ENCODE measurements at places on chromosomes 5 and 9.

GRCh38 chr9:35566417-35566816 is 38.6 kb upstream of the TESK1 start:
- no peak for DNase-seq

DNA sequence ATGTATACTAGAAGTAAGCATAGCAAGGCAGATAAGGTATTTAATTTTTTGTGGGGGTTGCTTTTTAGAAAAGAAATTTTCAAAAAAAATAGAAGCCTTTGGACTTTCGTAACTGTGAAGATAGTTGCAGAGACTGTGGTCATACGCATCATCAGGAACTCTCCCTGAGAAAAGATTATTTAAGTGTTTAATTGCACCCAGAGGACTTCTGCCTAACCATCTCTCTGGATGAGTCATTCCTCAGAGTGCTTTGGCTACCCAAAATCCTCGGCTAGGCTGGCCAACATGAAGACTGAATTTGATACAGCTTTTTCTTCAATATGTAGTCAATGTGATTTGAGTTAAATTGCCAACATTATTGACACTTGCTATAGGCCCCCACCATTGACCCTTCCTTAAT is 296.4 kb downstream of the TLR4 start:
- DNase-seq, result no peak

DNA sequence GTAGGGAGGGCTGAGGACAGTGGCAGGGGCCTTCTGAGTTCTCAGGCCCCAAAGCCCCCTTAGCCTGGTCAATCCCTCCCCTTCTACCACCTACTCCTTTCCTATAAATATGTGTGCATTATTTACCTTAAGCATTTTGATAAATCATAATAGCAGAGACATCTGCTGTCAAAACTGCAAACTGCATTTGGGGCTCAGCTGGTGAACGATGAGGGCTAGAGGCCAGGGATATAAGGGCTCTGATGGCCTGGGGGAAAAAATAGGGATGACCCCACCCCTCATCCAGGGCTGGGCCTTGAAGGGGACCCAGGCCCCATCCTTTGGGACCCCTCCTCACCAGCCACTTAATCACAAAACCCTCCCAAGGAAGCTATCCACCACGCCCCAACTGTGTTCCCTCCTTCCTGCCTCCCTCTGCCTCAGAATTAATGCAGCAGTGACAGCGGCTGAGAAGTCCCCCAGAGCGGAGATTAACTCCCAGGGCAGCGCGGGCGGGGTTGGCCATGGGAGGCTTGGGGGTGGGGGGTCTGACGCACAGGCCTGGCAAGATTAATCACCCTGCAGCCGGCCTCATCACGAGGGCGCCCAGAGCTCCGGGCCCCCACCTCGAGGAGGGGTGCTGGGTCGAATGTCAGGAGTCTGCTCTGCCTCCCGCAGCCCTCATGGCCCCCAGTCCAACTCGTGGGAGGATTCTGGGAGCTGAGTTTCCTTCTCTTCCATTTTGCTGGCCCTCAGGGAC is 42.1 kb downstream of the CXXC5 start:
- DNase-seq, result no peak

- no peak for DNase-seq
Observed at GRCh38 chr9:25602400-25603044, 75.7 kb downstream of the TUSC1 start.

DNA sequence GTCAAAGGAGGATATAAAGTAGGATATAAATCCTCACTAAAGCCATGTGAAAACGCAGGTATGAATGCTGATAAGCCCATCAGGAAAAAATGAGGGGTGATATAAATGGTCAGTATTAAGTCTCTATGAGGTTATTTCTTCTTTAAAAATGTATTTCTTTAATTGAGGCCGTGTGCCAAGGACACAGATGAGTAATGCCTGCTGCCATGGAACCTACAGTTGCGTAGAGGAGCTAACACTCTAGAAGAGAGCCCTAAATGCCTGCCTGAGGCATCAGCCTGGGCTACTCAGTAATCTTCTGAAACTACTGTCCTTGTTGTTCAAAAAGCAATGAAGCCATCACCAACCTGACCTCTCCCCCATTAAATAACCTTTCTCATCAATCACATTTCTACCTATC is 84.9 kb downstream of the KLHL3 start:
- no peak for DNase-seq

GRCh38 chr9:69486498-69486897 is 161.5 kb downstream of the ENTREP1 start:
- no peak for DNase-seq

- no peak for DNase-seq
Observed at GRCh38 chr5:159313197-159313596, 17.1 kb downstream of the IL12B start.

DNA sequence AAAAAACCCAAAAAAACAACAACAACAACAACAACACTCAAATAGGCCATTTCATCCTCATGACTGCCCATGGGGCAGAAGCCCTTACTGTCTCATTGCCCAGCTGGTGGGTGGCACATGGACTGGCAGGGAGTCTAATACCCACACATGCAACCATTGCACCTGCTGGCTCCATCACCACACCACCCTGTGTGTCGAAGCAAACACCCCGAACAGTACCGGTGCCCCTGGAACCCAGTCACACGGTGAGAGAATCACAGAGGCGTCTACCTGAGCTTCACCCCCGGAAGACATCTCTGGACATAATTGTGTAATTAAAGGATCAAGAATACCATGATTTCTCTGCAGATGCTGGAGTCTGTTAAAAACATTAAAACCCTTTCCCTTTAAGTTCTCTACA is 6.5 kb downstream of the PAEP start:
- no peak for DNase-seq

DNA sequence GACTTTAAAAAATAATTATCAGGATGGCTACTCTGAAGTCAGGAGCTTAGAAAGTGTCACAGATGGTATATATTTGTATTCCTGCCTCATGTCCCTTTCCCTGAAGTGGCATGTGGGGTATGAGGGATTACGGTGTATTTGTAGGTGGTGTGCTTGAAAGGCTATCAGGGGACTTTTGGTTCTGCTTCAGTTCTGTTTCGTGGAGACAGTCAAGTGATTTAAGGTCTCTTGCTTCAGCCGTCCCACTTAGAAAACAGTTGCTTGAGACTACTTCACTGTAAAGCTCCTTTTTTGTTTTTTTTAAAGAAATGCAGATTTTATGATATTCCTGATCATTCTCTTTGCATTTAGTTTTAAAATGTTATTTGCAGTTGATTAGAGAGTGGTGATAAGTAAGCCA is 18.3 kb downstream of the PARP8 start:
- no peak for DNase-seq

DNA sequence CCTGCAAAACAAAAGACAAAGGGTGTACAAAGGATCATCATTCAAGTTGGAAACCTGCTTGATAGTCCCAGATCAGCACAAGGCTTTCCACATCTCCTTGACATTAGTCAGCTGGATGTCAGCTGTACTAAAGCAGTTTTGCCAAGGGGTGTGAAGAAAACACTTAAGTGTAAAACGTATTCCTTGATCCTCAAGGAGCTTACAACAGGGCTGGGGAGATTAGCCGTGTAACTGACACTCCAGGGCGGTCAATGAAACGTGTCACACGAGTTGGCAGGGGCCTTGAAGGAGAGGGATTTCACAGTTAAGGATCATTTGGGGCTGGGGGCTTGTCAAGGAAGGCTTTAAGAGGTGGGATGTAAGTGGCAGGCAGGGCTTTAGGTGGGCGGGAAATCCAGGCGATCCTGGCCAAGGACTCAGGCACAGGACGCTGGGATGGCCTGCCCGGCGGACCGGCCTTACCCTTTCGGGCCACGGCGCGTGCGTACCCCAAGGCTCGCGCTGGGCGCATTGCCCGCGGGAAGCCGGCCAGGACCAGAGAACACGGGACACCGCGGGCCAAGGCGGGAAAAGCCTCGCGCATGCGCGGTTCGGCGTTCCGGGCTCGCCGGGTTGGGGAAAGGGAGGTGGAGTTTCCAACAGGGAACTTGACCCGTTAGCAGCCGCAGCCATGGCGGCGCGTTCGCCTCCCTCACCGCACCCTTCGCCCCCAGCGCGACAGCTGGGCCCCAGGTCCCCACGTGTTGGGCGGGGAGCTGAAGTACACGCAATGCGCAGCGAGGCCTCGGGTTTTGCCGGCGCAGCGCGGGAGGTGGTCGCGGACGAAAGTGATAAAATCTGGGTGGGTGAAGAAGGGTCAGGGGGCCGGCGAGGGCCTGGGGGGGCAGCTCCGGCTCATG is at the start of gene CNTLN:
Gene CNTLN, plus strand, starts transcription at position 645 of the 899 bp plus-strand sequence. Its CDS starts 26 bp downstream, at position 671.
- peak; percentile 65 for DNase-seq

- no peak for DNase-seq
Observed at GRCh38 chr9:96599298-96599697, 20.3 kb downstream of the CDC14B start.

DNA sequence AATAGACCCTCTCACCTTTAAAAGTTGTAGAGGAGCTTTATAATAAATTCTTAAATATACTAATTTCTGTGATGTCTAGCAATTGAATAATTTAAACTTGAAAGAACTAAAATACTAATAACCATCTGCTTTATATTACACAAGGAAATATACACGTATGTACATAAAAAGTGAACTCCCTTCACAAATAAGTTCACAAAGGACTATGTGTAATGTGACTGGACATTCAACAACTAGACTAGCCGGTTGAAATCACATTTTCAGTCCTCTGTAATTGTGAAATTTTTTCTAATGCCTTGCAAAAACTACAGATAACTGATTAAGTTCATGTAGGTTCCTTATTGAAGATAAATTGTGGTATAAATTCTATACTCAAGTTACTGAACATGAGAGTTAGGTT is 11.6 kb downstream of the NSA2 start:
- DNase-seq, result no peak

GRCh38 chr9:118536153-118536552 is 832.0 kb downstream of the TLR4 start:
- no peak for DNase-seq

- DNase-seq, result no peak
Observed at GRCh38 chr5:160537940-160538339, 116.3 kb downstream of the PTTG1 start.

DNA sequence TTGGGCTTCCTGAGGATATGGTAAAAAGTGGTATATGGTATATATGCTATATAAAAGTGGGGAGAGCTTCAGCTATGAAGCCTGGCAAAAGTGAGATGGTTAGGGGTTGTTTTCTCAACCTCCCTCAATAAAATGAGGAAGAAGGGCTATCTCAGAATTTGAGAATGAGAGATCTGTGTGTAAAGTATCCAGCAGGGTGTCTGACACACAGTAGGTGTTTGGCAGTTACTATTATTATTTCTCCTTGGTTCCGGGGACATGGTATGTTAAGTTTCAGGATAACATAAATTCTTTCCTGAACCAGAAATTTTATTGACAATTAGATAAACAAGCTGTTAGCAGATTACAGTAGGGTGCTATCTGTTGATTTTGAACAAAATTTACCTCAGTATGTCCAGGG is 94.1 kb downstream of the DENND1A start:
- DNase-seq, result no peak

- peak; percentile 33 for DNase-seq
Observed at GRCh38 chr9:96486386-96487028, 36.5 kb downstream of the HABP4 start.

DNA sequence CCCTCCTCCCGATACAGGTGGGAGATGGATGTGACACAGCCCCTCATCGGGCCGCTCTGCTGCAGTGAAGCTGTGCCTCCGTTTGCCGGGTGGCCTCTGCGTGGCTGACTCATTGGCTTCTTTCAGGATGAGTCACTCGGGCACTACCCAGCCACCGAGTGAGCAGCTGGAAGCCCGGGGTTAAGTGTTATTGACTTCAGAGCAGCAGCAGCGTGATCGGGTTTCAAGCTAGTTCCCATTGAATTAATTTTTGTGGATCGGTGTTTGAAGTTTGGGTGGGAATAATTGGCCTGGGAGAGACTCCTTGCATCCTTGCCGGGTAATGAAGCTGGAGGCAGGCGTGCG is 266.4 kb upstream of the IRX4 start:
- DNase-seq, result peak; percentile 33

DNA sequence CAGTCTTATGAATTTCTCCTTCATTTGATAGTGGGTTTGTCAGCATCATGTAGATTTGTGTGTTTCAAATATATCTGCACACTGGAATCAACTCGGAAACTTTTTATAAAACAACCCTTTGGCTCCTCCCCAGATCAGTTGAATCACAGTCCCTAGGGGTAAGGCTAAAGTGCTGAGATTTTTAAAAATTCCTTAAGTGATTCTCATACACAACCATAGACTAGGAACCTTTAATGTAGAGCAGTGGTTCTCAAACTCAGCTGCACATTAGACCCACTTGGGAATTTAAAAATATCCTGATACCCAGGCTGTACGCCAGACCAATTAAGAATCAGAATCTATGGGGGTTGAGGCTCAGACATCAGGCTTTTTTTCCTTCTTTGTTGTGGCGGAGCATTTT is 17.5 kb upstream of the JAK2 start:
- no peak for DNase-seq

DNA sequence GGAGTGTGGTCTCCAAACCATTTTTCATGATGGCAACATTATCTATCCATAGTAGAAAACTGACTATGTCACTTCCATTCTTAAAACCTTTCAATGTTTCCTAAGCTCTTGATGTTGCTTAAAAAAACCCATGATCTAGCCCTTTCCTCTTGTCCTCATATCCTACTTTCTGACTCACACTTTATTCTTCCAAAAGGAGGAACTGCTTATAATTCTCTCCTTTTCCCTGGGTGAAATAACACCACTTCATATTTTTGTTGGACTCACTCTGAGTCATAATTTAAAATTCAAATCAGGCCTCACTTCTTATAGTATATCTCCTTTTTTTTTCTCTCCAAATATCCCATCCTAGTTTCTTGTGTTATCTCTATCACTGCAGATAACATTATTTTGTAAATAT is 513.9 kb downstream of the MAN2A1 start:
- no peak for DNase-seq

- DNase-seq, result no peak
Observed at GRCh38 chr5:142795251-142795650, 25.1 kb downstream of the ARHGAP26 start.

- no peak for DNase-seq
Observed at GRCh38 chr5:154429341-154429740, 16.5 kb upstream of the SAP30L start.

DNA sequence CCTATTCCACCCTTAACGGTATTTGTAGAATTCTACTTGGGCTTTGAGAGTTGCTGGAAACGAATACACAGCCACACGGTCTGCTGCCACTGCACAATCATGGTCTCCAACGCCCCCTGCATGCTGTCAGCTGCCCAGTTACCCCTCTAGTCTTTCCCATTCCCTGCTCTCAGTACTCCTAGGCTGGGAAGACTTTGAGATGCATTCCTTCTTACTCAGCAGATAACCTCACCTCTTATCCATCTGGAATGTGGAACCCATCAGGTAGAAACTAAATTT is 92.8 kb downstream of the ANKH start:
- no peak for DNase-seq

DNA sequence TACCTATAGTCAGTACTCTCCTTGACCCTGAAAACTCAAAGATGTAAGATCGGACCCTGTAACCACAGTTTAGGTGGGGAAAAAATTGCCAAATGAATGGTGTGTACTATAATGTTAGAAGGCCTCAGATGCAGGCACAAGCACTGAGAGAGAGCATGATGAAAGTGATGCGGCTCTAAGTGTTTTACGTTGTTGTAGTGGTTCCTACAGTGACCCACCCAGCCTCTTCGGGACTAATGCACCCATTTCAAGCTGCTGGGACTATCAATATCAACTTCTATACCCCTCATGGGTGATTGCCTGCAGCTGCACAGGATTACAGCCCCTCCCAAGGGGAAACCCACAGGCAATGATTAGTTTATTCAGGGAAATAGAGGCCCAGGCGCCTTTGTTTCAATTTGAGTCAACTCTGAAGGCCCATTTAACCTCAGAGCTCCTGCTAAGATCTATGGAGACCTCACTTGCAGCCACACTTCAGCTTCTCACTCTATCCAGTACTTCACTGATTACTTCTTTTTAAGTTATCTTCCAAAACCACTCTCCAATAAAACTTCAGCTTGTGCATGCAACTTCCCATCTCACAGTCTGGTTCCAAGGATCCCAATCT is 340.7 kb downstream of the NR2F1-AS1 start:
- DNase-seq, result no peak

Data from astrocyte of the cerebellum (primary cell).